ENCODE measurements at places on chromosomes 1 and 21.
A peak's percentile ranks its signal among the peaks of the same experiment; 100 is the strongest.

DNA sequence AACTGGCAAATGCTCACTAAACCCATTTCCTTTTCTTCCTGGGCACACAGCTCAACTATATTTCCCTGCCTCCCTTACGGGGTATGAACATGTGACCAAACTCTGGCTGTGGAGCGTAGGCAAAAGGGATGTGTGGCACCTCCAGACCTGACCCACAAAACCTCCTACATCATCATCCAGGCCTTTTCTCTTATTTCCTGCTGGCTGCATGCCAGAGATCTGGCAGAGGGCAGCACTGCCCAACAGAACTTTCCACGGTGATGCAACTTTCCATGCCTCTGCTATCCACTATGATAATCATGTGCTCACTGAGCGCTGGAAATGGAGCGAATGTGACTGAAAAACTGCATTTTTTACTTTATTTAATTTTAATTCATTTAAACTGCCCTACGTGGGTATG is 99.6 kb upstream of the CACNA1E start:
- DNase-seq = no peak

GRCh38 chr21:16047904-16048303 is 318.1 kb downstream of the USP25 start:
- peak; percentile 11 for DNase-seq

DNA sequence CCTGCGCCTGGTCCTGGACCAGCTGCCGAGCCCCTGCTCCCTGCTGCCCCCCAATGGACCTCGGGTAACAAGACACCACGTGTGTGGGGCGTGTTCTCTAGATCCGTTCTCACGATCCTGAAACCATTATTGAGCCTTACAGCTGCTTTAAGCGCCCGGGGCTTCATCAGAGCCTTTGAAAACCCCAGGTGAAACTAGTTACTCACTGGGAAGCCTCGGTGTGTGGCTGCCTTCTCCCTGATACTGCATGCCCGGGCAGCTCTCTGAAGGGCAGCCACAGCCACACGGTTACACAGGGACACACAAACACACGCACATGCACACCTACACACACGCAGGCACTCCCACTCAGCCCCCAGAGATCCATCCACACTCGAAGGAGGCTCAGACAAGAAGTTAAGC is 5.3 kb downstream of the HES2 start:
- DNase-seq = peak; percentile 78

GRCh38 chr1:197200272-197200899 is 53.9 kb upstream of the ASPM start:
- DNase-seq = peak; percentile 13

GRCh38 chr1:117372863-117373412 is 5.7 kb downstream of the MAN1A2 start:
- DNase-seq = no peak

DNA sequence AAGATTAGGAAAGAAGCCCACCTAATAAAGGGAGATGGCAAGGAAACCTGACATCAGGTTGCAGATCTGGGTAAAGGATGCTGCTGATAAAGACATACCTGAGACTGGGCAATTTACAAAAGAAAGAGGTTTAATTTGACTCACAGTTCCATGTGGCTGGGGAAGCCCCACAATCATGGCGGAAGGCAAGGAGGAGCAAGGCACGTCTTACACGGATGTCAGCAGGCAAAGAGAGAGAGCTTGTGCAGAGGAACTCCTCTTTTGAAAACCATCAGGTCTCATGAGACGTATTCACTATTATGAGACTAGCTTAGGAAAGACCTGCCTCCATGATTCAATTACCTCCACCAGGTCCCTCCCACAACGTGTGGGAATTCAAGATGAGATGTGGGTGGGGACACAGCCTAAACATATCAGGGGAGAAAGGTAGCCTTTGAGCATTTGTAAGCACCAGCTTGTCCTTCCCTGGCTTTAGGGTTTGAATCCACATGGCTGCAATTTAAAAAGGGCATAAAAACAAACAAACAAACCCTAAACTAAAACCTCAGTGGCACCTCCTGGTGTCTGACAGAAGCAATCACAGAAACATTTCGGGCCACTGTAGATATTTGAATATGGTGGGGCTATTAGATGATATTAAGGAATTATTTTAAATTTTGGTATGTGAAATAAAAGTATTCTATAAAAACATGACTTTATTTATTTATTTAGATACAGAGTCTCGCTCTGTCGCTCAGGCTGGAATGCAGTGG is 33.1 kb downstream of the SLC2A7 start:
- no peak for DNase-seq

- no peak for DNase-seq
These were observed 147.6 kb downstream of the AJAP1 start for GRCh38 chr1:4802024-4802423.

- DNase-seq = no peak
These were observed 30.6 kb upstream of the HYI start for GRCh38 chr1:43484367-43484766.

DNA sequence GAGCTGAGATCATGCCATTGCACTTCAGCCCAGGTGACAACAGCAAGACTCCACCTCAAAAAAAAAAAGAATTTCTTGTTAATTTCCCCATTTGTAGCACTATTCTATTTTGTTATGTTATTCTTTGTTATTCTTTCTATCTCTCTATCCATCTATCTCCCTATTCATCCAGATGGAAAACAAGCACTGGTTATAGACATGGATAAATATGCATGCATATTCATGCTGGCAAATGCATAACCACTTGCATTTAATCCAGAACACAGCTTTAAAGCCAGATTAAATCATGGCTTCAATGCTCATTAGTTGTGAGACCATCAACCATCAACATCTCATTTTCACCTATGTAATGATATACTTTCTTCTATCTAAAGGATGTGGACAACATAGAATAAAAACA is 21.5 kb upstream of the KLHL20 start:
- no peak for DNase-seq

GRCh38 chr1:116471241-116471640 is 98.2 kb downstream of the ATP1A1 start:
- no peak for DNase-seq

- DNase-seq = no peak
These were observed 232.3 kb downstream of the GPR52 start for GRCh38 chr1:174680101-174680500.

- no peak for DNase-seq
These were observed 352.5 kb downstream of the ZNF326 start for GRCh38 chr1:90347366-90347765.

- no peak for DNase-seq
These were observed 180.0 kb downstream of the RASAL2 start for GRCh38 chr1:178273707-178274410.

DNA sequence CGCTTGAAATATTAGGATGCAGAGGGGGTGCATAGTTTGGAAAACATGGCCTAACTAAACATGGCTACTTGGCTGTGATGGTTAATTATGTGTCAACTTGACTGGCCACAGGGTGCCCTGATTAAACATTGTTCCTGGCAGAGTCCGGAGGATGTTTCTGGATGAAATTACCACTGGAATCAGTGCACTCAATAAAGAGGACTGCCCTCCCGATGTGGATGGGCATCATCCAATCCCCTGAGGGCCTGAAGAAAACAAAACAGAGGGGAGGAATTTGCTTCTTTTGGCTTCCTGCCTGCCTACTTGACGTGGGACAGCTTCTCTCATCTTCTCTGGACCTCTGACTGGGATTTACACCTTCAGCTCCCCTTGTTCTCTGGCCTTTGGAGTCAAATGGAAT is 79.1 kb upstream of the KCNE2 start:
- DNase-seq = no peak

- DNase-seq = no peak
These were observed 35.4 kb upstream of the DSCAM start for GRCh38 chr21:40882192-40882915.

DNA sequence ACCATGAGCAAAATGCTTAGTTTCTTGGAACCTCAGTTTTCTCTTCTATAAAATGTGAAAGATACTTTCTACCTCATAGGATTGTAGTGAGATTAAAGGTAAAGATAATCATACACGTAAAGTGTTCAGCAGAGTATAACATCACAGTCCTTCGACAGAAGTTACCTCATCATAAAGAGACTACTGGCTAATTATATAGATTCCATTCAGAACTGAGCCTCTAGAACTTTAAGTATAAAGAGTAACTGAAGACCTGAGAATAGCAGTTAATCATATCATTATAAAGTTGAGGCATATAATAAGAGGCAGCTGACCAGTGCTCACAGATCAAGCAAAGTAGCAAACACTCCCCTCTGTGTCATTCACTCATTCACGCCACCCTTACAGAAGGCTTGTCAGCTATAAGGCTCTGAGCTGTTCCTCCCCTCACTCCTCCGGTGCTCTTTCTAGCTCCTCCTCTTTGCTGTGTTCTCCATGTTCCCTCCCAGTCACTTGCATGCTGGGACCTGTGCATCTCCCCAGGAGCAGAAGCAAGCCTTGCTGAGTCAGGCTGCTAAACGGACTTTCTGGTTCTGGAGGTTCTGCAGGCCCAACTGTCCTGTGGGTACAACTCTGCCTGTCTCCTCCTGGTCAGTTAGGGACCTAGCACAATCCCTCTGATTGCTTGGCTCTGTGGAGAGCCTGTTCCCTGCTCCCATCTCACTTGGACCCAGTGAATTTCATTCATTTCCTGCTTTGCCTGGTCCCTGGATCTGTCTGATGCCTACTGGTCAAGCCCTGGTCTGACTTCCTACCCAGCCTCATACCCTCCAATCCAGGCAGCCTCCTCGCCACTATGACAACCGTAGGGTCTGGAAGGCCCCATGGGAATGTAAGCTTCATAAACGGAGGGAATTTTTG is 28.3 kb upstream of the LY9 start:
- no peak for DNase-seq

GRCh38 chr1:229204921-229205777 is 65.8 kb upstream of the RAB4A start:
- DNase-seq = peak; percentile 80
